DMS79 treated with DMSO at 0.1 percent for 48 hours (cell line): ENCODE measurements at places on chromosomes 3 and 15.

DNA sequence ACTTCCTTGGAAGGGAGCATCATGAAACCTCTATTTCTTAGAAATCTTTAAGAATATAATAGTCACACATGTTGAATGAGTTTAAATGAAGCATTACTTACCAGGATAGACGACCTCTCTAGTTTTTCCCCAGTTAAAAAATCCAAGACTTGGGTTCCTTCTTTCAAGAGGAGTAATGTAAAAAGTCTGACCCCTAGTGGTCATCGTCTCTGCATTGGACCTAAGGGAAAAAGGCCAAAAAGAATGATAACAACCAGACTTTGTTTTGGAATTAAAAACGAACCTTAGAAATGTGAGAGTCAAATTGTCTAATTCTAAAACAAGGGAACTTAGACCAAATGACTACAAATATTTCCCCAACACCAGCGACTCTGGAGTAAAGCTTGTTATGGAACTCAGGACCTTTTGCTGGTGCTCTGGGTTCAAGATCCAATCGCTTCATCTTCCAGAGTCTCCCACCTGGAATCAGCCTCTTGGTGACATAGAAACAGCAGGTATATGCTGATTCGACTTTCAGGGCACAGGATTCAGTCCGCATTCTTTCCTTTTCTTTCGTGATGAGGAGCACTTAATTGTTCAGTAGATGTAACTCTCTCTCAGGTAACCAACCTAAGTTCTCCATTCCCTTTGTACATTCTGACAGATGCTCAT is 214.8 kb upstream of the TPRG1 start:
- peak; percentile 19 for DNase-seq

DNA sequence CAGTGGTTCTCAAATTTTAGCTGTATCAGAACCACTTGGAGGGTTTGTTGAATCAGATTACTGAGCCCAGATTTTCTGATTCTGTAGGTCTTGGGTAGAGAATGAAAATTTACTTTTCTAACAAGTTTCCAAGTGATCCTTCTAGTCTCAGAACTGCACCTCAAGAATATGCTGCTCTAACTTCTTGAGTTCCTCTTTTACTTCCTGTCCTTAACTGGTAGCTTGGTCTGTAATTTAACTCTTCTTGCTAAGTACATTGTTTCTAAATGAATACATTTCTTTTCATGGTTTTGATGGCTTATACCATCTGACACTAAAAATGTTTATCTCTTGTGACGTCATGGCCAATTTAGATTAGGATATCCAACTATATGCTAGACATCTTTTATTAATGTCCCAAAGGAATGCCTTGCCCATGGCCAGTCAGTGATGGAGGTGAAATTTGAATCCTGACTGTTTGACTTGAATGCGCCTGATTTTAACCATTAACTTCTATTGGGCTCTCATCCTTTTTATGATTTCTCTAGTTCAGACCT is 262.6 kb upstream of the NAALADL2 start:
- DNase-seq: no peak

DNA sequence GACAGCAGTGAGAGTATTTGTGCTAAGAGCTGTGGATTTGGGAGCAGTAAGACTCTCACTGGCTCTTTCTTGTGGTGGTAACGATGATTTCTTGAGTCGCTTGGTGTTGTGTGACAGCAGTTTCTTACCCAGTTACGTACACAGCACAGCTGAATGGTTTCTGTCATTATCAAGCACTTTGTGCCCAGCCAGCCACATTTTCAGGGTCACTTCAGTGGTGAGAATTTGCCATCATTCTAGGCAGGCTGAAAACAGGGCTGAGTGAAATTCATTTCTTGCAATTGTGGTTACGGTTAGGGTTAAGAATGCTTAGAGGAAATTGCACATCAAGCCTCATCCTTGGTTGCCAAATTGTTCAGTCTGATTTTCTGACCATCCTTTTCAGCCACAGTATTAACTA is 130.1 kb downstream of the RYR3 start:
- DNase-seq: no peak

DNA sequence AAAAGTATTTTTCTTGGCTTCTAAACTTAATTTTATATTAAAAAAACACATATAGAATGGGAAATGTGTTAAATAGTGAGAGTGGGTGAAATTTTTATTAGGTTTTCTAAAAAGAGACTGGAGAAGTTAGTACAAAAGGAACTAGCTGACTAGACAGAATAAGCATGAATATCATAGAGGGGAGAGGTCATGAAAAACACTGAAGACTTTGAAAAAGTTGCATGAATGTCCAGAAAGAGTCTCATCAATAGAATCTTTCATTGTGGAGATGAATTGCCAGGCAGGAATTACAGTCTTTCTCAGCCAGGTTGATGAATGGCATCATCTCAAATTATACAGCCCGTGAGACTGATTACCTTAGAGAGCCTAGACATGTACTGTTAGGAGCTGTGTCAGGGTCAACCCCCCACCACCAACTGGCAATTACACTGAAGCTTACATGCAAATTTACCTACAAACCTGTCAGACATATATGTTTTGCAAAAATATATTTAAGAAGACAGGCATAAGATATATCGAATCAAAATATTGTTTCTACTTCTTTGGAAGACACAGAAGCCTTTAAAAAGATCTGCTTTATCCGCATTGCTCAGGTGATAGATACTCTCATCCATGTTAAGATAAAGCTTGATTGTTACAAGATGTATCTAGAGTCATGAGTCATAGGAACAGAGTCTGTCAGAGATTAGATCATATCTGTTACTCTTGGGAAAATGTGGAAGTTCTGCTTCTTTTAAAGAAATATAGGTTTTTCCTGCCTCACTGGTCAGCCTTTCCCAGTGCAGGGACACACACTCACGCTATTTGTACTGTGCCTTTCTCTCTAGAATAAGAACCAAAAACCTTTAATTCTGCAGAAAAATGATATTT is 34.8 kb upstream of the PFN2 start:
- no peak for DNase-seq

DNA sequence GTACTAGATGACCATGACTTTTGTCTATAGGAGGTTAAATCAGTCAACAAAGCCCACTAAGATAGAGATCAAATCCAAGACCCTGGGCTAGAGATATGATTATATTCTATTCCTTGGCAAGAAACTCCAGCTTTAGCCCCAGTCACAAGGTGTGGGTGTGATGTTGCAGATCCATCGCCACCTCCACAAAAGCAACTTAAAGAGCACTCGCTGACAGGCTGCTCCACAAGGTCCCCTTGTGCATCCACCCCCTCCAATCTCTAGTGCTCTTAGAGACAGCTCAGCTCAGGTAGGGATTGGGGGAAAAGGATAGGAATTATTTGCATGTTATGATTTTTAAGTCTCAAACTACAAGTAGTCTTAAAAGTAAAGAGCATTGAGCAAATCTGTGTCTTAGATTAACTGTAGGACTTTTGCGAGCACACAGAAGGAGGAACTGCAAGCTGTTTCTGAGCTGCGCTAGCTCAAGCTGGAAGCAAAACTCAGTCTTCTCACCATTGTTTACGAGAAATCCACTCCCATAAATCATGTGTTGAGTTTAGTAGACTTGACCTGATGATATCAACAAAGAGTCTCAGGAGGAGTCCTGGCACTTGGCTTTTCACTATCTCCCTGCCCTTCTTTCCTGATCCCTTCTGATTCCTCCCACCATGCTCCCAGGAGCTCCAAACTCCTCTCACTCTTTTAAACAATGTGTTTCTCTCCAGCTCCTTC is 177.6 kb downstream of the STAC start:
- no peak for DNase-seq

DNA sequence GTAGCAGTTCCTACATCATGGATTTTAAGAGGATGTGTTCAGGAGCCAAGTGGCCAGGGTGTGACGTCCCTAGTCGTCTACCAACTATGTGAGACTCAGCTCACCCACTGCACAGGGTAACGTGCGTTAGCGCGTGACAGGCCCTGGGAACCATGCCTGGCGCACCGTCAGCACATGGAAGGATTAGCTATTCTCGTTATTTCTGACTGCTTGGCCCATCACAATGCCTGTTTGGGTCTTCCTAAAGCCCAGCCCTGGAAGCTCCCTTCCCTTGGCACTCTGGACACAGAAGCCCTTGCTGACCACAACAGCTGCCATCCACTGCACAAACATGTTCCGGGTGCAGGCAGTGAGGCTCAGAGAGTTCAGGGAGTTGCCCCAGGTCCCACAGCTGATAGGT is 91.0 kb upstream of the RPL32 start:
- peak; percentile 1 for DNase-seq

GRCh38 chr3:177561769-177562392 is 364.6 kb upstream of the TBL1XR1 start:
- DNase-seq: no peak

GRCh38 chr3:128353361-128353965 is 113.2 kb downstream of the DNAJB8 start:
- no peak for DNase-seq

DNA sequence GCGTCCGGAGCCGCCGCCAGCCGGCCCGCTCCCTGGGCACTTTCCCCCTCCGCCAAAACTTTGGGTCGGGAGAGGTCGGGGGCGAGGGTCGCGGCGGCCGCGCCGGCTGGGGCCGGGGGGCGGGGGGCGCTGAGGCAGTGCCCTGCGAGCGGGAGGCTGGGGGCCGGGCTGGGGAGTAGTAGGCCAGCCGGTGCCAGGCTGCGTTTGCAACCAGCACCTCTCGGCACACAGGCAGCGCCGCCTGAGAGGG is 452 bp downstream of the BBX start:
- DNase-seq: no peak

DNA sequence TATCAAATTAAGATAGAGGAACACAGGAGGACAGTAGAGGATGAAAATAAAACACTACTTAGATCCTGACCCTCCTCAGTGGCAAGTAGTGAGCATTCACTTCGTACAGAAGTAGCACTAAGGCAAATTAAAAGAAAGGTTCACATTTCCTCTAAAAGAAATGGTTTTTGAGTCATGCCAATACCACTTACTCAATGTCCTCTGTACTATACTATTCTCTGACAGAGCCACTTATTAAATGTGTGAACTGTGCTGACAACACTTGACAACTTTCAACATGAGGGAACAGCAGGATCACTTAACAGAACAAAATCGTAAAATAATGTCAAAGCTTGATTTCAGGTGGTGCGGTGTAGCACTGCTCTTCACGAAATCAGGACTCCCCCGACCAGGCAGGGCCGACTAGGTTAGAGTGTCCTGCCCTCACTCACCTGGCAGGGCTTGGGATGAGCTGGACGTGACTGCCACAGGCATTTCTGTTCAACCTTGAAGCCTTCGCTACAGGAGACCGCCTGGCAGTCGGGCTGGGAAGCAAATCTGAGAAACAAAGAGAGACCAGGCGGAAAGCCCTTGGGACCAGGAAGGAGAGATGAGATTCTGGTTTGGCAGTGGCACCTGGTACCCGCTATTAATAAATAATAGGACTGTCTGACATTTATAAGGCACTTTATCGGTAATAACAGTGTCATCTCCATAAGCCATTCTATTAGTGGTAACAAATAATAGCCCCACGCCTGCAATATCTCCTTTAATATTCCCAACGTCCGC is 611 bp upstream of the SLC27A2 start:
- DNase-seq: peak; percentile 37

DNA sequence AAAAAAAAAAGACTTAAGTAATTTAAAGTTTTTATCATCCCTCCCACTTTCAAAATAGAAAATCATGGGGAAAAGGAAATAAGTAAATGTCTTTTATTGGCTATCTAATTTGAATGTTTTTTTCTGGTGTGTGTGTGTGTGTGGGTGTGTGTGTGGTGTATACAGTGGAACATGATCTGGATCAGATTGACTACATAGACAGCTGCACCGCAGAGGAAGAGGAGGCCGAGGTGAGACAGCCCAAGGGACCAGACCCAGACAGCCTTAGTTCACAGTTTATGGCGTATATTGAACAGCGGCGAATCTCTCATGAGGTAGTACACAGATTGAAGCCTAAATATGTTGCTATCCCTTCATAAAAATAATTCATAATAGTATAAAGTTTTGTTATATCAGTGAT is 44.5 kb downstream of the LRCH3 start:
- no peak for DNase-seq

GRCh38 chr15:98725874-98726273 is 77.5 kb downstream of the IGF1R start:
- DNase-seq: no peak

GRCh38 chr15:73626072-73626471 is 7.1 kb downstream of the NPTN start:
- DNase-seq: peak; percentile 41

GRCh38 chr3:168124791-168125190 is 29.1 kb upstream of the GOLIM4 start:
- no peak for DNase-seq

- no peak for DNase-seq
Observed at GRCh38 chr3:194689493-194689944, 3.8 kb downstream of the FAM43A start.

DNA sequence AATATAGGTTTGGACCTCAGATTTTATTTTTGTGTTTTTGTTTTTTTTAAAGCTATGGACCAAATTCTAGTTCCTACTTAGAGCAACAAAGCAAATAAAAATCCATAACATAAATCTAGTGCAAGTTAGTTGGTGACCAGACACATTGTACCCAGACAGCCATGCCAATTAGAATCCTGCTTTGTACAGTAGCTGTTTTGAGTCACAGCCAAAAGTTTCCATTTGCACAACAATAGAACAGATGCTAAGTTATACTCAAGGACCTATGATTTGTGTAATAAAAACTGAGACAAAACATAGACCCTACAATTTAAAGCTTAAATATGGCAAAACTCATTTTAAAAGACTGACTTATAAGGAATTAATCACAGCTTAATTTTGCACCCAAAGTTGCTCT is 513.1 kb upstream of the CBLB start:
- DNase-seq: no peak

- DNase-seq: no peak
Observed at GRCh38 chr15:95829062-95829461, 501.4 kb upstream of the NR2F2 start.

DNA sequence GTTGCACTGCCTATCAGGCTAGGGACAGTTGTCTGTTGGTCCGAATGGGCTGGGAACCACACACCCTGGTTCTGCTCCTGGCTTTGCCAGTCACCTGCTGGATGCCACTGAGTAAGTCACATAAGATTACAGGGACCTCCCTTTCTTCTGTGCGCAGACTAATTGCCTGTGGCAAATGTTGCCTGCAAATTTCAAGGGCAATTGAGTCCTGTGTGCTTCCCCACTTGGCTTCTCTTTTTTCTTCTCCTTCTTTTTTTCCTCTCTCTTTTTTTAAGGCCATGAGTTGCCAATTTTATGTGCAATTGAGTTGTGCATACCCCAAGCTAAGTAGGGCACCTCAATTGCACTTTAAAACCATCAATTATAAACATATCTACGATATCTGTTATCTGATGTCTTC is 963.4 kb downstream of the MCTP2 start:
- DNase-seq: no peak

GRCh38 chr15:43469867-43470266 is 23.1 kb downstream of the TP53BP1 start:
- DNase-seq: no peak

DNA sequence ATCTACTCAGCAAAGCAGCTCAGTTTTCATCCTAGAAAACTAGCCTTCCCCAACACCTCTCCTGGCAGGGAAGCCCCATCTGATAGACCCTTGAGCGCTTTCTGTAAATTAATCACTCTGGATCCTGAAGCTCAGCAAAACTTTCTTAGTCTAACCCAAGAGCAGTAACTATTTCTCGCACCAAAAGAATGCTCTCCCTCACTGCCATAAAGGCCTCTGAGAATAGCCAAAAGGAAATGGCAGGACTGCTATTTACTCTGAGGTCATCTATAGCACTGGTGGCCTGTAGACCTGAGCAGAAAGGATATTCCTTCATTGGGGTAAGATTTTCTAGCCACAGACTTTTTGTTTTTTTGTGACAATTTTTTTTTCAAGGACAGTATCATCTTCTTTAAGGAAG is 345.8 kb upstream of the ADAMTS9 start:
- no peak for DNase-seq
